HFF-Myc (cell line): ENCODE measurements at places on chromosomes 6 and 20.

GRCh38 chr6:56914798-56915658, 39.9 kb upstream of the BEND6 start:
- DNase-seq, result no peak

- DNase-seq, result no peak
Observed at GRCh38 chr6:125834348-125834747, 43.6 kb downstream of the NCOA7 start.

- no peak for DNase-seq
Observed at GRCh38 chr6:87907521-87907920, 140.1 kb upstream of the SPACA1 start.

DNA sequence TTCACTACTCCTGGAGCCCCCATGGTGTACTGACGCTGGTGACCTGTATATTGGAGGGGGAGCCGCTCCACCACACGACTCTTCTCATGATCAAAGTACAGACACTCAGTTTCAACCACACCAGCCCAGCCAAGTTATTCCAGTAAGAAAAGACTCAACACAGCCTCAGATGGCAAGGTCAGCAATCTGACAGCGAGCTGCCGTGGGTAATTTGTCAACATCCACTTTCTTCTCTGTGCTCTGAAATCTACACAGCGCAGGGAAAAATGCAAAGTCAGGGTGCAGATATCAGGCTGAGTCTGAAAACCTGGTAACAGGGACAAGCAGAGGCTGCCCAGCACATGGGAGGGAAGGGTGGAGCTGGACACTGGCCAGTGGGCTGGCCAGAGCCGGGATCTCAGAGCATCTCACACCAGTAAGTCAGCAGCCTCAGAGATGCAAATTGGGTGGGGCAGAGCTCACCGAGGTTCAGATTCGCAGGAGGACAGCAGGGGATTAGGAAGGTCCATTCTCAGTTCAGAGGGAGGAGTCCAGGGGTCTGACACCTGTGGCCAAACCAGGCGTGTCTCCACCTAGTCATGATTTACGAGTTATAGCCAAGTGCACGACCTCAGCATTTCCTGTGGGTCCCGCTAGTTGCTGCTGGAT, 44.5 kb upstream of the RPS6KA2 start:
- no peak for DNase-seq

DNA sequence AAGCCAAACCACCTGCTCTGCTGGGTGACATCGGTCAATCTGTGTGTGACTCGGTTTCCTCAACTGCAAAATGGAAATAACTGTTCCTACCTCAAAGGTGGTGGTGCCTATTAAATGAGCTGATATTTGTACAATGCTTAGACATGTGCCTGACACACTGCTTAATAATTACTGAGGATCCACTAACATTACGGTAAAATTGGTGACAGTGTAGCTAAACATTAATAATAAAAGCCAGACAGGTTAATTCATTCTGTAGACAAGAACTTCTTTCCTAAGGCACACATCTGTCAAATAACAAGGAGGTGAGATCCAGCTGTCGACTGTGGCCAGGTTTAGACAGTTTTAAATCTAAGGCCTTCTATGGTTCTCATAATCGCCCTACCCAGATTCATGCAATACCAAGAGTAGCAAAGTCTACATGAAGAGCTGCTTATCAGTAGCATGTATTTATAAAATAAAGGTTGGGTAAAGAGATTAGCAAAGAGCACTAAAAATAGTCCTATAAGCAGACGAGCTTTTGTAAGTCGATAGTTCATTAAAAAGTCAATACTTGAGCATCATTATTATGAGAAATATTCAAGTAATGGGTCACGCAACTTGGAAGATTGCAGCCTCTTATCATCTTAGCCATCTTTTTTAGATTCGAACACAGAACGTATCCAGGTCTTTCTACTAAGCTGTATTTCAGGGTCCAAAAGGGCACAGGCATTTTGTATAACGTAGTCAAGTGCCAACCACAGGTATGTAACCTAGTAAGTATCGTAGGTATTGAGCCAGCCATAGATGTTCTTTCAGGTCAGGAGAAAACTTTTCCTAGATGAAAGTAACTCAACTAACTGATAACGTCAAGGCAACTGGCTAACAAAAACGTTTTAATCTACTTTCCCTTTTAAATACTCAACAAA, 3.2 kb downstream of the CNKSR3 start:
- DNase-seq, result no peak

- DNase-seq, result no peak
Observed at GRCh38 chr6:13488896-13489237, 1.5 kb upstream of the GFOD1 start.

DNA sequence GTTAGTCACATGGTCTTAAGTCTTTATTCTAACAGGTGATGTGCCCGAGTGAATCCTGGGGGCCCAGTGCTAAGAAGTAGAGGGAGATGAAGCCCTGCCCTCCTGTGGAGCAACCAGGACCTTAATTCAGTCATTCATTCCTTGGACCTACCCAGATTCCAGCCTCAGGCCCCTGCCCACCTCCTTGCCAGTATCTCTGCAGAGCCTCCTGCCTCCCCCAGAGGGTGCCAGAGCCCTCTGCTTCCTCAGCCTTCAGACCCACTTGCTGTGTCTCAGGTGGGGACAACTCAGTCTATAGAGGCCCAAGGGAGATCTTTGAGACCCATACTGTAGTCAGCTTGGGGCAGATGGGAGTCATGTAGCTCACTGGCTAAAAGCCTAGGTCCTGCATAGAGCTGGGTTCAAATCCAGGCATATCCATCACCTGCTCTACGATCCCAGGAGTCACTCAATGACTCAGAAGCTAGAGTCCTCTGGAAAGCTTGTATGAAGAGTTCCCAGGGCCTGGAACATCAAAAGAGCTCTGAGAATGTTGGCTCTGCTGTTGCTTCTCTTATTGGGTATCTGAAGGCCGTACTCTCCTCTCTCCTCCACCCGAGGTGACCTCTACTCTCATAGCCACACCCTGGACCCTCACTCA, 3.9 kb upstream of the SIGLEC1 start:
- DNase-seq, result no peak

- no peak for DNase-seq
Observed at GRCh38 chr6:24910961-24911725, 24.6 kb downstream of the RIPOR2 start.

DNA sequence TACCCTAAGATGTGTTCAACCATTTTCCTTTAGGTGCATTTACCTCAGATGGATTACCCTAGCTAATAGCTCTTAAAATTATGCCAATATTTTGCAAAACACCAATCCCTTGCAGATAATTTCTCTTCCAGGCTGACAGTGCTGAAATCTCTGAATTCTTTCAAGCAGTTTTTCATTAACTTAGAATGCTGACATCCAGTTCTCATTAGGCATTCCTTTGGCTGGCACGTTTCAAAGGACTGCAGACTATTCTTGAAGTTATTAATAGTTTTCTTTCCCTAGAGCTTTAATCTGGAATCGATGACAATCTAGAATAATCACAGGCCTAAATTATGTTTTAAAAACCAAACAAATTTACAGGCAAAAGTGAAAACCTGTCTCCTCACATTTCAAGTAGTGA, 68.3 kb downstream of the SMLR1 start:
- DNase-seq, result no peak

DNA sequence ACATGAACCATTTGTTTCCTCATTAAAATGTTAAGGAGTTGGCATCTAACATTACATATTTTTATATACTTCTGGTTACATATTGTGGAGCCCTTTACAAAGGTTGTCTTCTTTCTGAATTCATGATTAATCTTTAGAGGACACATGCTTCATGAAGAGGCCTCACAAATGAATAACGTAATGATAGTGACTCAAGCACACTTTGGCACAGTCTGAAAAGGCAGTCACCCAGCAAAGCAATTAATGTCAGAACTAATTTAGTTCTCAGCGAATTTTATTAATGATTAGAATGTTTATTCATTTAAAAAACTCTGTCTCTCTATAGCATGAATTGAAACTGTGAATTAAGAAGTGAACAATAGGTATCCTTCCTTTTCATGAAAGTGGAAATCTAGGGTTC, 854.2 kb downstream of the PHF3 start:
- DNase-seq, result no peak

GRCh38 chr6:78911218-78911940, 44.0 kb downstream of the IRAK1BP1 start:
- DNase-seq, result no peak

DNA sequence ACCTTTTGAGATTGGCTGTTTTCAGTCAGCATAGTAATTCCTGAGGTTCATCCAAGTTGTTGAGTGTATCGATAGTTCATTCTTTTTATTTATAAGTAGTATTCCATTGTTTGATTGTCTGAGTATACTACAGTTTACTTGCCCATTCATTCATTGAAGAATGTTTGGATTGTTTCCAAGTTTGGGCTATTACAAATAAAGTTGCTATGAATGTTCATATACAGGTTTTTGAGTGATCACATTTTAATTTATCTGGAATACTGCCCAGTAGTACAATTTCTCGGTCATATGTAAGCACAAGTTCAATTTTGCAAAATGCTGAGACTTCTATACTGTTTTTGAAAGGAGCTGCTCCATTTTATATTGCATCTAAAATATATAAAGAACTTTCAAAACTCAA, 14.2 kb upstream of the EPHA7 start:
- DNase-seq, result no peak

DNA sequence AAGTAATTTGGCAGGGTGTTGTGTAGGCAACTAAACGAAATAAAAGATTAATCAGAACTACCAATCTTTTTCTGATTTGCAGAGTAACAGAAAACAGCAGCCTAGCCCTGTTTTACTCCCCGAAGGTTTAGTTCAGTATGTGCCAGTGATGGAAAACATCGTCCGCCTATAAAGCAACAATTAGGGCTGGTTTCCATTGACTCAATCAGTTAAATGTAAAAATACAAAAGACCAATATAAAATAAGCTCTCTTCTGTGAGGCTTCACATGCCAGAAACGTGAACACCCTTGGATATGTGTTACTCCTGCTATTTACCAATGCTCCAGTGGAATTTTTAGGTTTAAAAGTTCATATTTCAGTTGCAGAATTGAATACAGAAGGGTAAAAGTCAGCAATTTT, 210.5 kb upstream of the RSPO3 start:
- DNase-seq, result no peak

- DNase-seq, result peak; percentile 3
Observed at GRCh38 chr20:13105864-13106457, 97.2 kb downstream of the SPTLC3 start.

DNA sequence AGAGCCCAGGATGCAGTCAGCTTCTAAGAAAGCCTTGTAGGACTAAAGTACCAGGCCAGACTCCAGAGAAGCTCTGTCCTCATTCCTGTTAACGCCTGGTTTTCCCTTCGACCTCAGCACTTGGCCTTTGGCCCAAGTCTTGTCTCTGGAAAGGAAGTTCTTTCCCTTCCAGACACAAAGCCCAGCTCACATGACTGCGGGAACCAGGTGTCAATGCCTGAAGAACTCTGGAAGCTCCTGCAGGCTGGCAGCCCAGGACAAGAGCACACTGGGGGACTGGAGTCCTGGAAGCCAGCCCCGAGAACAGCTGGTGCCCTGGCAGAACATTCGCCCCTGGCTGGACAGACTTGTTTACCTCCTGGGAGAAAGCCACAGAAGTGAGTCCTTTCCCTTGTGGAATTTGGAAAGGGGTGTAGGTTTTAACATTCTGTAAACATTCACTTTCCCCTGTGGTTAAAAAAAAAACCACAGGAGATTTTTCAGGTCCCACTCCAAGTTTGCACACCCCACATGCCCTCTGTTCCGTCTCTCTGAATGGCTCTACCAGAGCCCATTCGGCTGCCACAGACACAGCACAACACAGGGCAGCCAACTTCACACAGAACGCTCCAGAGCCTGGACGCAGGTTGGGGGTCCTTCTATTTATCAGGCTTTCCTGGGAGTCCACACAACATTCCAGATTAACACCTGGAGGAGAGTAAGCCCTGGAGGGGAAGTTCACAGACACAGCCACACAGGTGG, 18.1 kb downstream of the ACSS1 start:
- DNase-seq, result no peak

DNA sequence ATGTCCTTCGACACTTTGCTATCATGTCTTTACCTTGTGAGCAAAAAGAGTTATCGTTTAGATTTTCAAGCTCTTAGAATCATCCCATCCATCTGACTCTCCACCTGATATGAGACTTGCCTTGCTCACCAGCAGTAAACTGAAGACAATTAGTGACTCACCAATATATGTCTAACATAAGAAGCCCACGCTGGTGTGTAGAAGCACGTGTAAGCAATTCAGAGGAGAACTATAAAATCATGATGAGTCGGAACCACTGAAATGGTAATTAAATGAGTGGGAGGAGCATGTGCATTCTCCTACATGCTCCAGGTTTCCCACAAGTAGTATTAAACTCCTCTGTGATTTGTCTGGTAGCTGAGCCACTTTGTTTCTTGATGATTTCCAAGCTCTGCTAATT, 181.6 kb upstream of the RNF217 start:
- peak; percentile 6 for DNase-seq

DNA sequence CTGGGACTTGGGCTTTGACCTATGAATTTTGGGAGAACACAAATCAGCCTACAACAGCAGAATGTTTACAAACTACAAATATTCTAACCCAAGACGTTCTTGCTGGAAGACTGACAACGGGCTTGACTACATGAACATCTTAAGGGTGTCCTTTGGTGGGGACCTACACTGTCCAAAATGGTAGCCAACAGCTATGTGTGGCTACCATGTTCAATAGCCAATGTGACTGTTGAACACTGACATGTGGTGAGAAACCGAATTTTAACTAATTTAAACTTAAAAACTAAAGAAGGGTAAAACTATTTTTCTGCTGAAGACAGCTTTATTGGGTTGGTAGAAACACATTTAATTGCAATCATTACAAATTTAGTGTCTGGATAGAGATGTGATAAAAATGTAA, 30.1 kb downstream of the LINC00237 start:
- no peak for DNase-seq

GRCh38 chr6:145836170-145836569, 21.6 kb upstream of the FBXO30 start:
- no peak for DNase-seq
